ENCODE measurements at places on chromosomes 4 and X. TPM values are rescaled to one million over a fixed set of nuclear protein-coding genes. Genes with fewer than 3 reads are reported as not detected.

The ATOH1 gene
- not detected for polyA plus RNA-seq

The GAB1 gene
- polyA plus RNA-seq: 38.6 TPM

The ZAR1 gene
- polyA plus RNA-seq: not detected

The MAGEA6 gene
- polyA plus RNA-seq: not detected

The TEX13C gene
- 0.05 TPM for polyA plus RNA-seq

The TMEM144 gene
- 4.4 TPM for polyA plus RNA-seq

The TRIM60 gene
- not detected for polyA plus RNA-seq

The SHOX gene
- 0.63 TPM for polyA plus RNA-seq

The SRPX gene
- 7.3 TPM for polyA plus RNA-seq

The TCEAL2 gene
- polyA plus RNA-seq: 190 TPM

The ZMAT1 gene
- 30.6 TPM for polyA plus RNA-seq

The SSX2B gene
- not detected for polyA plus RNA-seq

The SOWAHD gene
- polyA plus RNA-seq: 1.1 TPM

The RRH gene
- polyA plus RNA-seq: 0.65 TPM

The UPF3B gene
- polyA plus RNA-seq: 25.3 TPM

The SERTM2 gene
- polyA plus RNA-seq: 1.4 TPM

The FAM9C gene
- polyA plus RNA-seq: 0.38 TPM

The TLR2 gene
- polyA plus RNA-seq: 1.2 TPM

The GPC4 gene
- 17.8 TPM for polyA plus RNA-seq

The EFHC2 gene
- polyA plus RNA-seq: 6.2 TPM

The ENPEP gene
- polyA plus RNA-seq: 2.8 TPM

The SPANXN3 gene
- not detected for polyA plus RNA-seq

The EGFL6 gene
- 12.7 TPM for polyA plus RNA-seq

The TAF7L gene
- polyA plus RNA-seq: 0.24 TPM

The GCNA gene
- polyA plus RNA-seq: 3.7 TPM

The INTS6L gene
- polyA plus RNA-seq: 25.0 TPM
